Spleen (tissue), 13 donors: ENCODE measurements at places on chromosomes 2 and 18.

- DNase-seq = no peak
Measured at GRCh38 chr2:210197720-210198119, 26.5 kb upstream of the KANSL1L start.

DNA sequence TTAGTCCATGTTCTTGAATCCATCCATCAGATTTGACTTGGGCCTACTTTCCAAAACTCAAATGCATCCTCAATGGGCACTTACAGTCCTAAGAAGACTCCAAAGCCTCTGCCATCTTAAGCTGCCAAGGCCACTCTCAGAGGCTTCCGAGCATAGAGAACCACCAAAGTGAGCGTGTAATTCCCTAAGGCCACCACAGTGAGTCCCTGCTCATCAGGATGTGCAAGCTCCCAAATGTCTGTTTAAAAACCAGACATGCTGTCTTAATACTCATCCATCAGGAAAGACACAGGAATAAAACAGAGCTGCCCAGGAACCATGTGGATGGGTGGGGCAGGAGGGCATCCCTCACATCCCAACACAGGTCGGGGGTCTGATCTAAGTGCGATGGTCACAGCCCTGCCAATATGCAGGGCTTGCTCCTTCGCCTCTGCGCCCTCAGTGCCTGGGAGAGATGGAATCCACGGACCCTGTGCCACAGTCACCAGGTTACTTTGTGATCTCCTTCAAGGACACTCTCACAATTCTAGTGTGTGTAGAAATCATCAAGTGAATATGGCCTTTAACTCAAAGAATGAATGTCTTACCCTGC is 80.4 kb downstream of the POLR1A start:
- no peak for DNase-seq

GRCh38 chr18:23196119-23197007 is 61.1 kb downstream of the CABLES1 start:
- no peak for DNase-seq

GRCh38 chr2:198127627-198128026 is 323.2 kb downstream of the PLCL1 start:
- no peak for DNase-seq

DNA sequence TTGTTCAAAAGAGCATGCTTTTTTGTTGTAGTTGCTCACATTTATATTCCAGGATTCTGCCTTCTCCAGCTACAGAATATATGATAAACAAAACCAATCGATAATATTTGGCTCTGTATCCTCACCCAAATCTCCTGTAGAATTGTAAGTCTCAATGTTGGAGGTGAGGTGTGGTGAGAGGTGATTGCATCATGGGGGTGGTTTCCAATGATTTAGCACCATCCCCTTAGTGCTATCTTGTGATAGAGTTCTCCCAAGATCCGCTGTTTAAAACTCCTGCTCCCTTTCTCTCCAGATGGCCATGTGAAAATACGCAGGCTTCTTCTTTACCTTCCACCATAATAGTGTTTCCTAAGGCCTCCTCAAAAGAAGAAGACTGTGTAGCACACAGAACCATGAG is 98.7 kb upstream of the SCN7A start:
- DNase-seq = no peak

- no peak for DNase-seq
Measured at GRCh38 chr2:211756266-211756665, 782.3 kb downstream of the ERBB4 start.

DNA sequence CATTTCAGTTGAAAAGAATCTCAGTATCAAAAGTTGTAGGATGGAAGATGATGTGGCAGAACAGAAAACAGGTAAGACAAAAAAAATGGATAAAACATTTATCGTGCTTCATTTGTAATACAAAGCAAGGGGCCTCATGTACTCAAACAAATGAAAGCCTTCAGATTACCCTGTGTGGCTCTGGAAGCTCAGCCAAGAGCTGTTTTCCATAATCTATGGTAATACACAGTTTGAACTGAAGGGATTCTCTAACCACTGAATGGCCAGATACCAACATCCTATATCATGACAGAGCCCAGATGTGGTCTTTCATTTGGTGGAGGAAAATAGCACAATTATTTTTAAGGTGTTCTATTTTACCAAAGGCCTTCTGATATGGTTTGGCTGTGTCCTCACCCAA is 272.1 kb upstream of the RND3 start:
- no peak for DNase-seq

GRCh38 chr2:207180741-207181140 is 15.0 kb upstream of the KLF7 start:
- DNase-seq = no peak

DNA sequence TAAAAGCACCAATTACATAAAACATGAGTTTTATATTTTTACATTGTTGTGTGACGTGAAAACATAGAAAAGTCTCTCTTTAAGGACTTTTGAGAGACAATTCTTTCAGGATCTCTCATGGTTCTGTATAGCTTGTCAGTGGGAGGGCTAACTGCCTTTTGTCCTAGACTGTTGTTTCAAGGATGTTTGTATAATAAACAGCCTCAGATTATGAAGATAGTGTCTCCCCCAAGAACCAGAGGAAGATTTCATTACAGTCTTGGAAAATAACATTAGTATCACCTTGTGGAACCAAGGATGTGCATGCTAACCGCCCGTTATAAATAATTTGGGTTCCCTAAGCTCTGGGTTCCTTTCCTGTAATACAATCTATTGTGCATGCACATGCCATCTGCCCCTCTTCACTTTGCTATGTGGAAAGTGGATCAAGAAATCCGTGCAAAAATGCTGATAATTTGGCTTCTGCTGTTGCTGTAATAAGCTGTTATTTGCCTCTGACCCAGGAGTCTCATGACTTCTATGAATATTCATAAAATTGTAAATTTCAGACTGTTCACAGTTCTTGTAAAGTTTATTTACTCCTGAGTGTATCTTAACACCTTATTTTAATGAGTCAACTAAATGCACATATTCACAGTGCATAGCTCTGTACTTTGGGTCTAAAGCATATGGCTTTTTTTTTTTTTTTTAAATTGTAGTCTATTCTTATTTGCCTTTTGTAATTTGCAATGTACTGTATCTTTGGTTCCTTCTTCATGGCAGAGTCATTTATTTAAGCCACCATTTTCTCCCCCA is 265.5 kb downstream of the PTH2R start:
- no peak for DNase-seq

GRCh38 chr2:3633089-3633981 is 24.7 kb upstream of the ALLC start:
- peak; percentile 68 for DNase-seq

DNA sequence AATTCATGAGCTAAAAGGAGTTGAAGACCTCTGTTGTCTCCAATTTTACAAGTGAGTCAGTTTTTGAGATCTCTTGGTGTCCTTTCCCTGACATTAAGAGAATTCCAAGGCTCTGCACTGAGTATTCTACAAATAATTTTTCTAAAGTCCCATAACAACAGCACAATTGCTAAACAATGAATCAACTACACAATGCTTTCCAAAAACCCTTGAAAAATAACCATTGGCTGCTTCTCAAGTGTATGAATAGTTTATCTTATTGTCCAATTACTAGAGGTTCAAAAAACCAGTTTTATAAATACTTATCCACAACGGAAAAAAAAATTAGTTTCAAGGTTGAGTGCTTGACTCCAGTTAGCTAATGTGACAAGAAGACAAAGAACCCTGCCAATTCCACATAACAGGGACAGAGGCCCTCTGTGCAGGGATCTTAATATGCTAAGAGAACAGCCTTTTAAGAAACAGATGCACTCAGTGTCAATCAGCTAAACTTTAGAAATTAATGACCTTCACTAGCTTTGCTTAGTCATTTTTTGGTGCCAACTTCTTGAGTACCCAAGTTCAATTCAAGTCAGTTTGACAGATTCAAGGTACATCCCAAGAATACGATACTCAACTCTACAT is 266.6 kb upstream of the CYP26B1 start:
- no peak for DNase-seq
